ACHN (cell line): ENCODE measurements at places on chromosomes 3 and 15.

DNA sequence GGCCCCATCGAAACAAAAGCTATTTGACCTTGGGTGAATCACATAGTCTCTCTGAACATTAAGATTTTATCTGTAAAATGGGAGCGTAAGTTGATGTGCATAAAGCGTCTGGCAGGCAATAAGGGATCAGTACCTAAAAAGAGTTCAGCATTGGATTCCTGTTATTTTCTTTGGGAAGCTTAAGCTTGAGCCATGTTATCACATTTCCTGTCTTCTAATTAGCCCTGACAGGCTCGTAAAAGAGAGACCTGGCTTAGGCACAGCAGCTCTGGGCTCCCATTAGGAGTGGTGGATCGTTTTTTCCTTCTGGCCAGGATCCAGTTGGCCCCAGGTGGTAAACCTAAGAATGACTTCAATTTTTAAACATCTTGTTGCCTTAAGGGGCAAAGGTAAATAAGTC lies 26.0 kb upstream of the CA12 start:
- no peak for DNase-seq

DNA sequence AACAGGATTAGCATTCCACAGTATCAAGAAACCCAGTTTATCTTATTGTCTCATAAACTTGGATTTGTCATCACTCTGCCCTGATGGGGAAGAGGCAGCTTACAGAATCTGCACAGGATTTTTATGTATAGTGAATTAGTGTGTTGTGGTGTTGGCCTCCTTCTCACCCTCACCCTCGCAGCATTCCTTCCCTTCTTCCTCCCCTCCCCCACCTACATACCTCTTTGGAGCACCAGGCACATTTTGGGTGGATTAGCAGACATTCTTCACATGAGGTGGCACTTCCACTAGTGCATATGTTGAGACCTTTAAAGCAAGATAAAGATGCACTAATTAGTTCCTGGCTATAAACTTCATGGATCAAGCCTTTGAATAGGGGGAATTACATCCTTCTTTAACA lies 13.9 kb downstream of the ITGB5 start:
- DNase-seq, result no peak

GRCh38 chr3:108804966-108805365 lies 17.6 kb upstream of the TRAT1 start:
- DNase-seq, result no peak

GRCh38 chr3:24288496-24289236 lies 206.0 kb downstream of the THRB start:
- no peak for DNase-seq

DNA sequence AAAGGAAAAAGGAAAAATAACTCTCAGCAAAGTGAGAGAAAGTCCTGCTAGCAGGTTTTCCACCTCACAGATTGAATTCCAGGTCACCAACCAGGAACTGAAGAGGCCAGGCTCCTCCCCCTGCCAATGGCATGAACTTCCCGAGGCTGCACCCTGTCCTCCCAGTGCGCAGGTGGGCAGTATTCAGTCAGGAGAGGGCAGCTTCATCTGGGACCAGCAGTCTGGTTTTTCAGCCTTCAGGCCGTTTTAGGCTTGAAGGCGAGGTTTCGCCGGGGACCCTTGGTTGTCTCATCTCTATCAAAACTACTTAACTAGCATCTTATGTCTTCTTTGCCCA lies 41.2 kb downstream of the TRAT1 start:
- DNase-seq, result no peak

- DNase-seq, result peak; percentile 59
Observed at GRCh38 chr15:57340682-57341259, 35.5 kb upstream of the CGNL1 start.

GRCh38 chr15:85480923-85481322 lies 100.5 kb downstream of the AKAP13 start:
- no peak for DNase-seq

DNA sequence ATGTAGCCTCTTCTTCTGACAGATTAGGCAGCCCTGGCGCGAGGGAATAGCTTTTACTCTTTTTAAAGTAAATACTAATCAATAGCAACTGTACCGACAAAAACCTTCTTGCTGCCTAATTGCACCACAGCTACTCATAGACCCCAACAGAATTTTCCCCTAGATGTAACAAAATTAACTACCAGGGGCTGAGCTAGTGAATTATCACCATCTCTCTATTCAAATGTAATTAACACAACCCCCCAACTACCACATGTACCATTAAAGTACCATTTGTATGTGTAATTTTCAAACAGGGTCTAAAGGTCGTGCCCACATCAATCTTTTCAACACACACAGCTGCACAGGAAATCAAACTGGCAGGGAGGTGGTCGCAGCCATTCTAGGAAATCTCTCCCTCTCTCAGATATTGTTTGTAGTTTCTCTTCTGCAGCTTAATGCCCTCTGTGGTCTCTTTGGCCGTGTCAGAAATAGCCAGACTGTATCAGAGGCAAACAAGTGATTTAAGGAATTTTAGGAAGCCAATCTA lies 322.9 kb downstream of the RORA start:
- DNase-seq, result no peak

DNA sequence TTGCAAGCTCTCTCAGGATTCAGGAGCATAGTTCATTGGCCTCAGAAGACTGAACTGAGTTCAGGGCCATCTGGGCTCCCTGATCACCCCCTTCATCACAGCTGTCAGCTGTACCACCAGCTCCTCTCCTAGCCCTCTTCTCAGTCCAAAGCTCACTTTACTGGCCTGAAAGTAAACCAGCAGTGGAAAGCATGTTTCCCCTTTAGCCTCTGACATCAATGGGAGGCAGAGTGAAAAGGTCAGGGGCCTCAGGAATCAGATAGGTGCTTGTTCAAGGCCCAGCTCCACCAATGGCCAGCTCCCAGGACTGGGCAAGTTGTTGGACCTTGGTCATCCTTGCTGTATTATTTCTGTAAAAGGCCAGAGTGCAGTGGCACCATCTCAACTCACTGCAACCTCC lies 223.4 kb downstream of the TLE3 start:
- no peak for DNase-seq

DNA sequence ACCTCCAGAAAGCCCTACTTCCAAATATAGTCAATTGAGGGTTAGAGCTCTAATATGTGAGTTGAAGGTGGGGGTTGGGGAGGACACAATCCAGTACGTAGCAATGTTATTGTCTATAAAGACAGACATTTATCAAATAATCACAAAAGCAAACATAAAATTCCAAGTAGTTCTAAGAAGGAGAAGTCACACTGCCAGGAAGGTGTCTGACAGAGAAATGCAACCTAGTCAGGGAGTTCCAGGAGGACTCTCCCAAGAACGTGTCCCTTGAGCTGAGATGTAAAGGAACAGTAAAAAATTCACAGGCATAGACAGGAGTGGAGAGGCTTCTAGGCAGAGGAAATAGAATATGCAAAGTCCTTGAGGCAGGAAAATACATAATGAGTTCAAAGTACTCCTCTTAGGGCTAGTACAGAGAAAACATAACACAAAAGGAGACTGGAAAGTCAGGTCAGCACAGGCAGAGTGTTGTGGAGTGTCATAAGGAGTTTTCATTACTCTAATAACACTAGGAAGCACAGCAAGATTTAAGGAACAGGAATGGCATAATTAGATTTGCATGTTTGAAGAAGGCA lies 277.6 kb upstream of the STT3B start:
- DNase-seq, result no peak

- no peak for DNase-seq
Observed at GRCh38 chr15:92989470-92989869, 89.3 kb downstream of the CHD2 start.

DNA sequence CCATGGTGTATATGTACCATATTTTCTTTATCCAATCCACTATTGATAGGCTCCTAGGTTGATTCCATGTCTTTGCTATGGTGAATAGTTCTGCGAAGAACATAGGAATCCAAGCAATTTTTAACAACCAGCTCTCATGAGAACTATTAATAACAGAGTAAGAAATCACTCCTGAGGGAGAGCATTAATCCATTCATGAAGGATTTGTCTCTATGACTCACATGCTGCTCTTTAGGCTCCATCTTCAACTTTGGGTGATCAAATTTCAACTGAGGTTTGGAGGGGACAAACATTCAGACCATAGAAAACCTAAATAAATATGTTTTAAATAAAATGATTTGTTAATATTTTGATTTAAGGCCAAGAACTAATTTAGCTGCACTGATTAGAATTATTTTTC lies 147.4 kb downstream of the NSUN3 start:
- DNase-seq, result no peak

- no peak for DNase-seq
Observed at GRCh38 chr15:101172501-101173071, 79.3 kb downstream of the CHSY1 start.

GRCh38 chr3:49015765-49016164 lies 2.6 kb downstream of the DALRD3 start:
- DNase-seq, result no peak

- DNase-seq, result no peak
Observed at GRCh38 chr15:39654304-39654703, 73.4 kb downstream of the THBS1 start.

DNA sequence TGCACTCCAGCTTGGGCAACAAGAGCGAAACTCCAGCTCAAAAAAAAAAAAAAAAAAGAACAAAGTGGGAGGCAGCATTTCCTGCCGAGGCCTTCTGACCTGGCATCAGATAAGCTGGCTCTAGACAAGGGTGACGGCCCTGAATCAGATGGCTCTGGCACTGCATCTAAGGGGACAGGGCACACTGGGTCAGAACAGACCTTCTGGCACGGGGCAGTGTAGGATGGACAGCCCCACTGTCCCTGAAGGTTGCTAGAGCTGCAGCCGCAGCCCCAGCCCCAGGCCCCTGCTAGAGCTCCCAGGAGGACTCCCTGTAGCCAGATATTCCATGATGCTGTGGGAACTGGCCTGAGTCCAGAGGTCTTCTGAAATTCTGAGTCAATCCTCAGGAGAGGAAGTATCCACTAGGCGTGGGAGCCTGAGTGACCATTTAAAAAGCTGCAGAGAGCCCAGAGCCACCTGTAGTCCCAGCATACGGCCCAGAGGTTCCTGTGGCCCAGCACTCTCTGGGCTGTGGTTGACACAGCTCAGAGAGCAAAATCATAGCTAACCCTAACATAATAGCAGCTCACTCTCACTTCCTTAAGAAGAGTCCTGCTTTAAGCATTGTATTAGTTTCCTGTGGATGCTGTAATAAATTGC lies 69.2 kb upstream of the MFGE8 start:
- DNase-seq, result no peak

DNA sequence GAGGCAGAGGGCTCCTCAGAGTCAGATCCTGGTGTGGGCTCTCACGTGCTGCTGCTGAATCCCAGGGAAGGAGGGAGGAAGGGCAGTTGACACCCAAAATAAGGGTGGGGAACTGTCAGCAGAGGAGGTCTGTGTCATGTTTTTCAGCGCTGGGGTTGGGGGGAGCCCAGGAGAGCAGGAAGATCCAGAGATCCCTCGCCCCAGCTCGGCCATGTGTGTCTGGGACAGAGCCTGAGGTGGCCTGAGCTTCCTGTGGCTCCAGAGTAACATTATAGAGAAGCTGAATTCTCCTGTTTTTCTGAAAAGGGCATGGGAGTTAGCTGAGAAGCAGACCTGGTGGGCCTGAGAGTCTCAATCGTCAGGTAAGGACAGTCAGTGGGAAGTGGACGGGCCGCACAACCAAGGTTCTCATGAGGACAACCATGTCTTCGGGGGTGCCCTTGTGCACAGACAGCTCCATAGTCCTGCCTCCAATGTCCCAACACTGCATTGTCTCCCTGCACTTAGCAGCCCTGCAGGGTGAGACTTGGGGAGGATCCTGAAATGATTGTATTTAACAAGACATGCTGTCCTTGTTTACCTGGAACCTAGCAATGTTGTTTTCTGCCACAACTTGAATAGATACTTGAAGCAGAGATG lies 18.4 kb downstream of the UMPS start:
- DNase-seq, result no peak

DNA sequence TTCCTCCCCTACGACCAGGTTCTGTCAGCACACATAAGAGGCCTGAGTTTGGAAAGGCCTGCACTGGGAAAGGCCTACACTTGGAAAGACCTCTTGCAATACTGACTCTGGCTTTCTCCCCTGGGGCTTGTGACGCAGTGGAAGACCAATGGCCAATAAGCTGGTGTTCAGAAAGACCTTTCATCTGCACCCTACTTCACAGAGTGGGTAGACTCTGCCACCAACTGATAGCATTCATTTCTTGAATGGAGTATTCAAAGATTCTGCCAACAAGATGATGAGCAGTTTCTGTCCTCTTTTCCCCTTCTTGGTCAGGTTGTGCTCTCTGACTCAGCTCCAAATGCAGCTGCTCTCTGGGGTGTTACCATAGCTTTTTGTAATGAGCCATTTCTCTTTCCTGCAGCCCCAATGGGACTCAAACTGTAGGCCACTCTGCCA lies 48.8 kb downstream of the TIPARP start:
- DNase-seq, result no peak

GRCh38 chr15:47409038-47409437 lies 308.3 kb upstream of the SEMA6D start:
- no peak for DNase-seq

DNA sequence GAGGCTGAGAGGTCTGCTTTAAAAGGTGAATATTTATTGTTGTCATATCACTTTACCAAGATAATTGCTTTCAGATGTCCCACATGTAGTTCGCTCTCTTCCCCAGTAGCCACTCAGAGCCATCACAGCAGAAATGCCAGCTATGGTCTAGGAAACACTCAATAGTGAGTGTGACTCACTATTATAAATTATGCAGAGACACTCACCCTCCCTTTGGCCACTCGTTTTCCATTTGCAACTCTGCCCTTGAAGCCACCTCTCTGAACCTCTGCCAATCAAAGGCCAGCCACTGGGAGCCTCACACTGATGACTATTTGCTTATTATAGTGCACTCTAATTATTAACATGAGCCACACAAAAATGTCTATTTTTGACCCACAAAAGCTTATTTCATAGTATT lies 328.1 kb upstream of the ATP10A start:
- no peak for DNase-seq

GRCh38 chr3:195058336-195059005 lies 212.5 kb downstream of the XXYLT1 start:
- no peak for DNase-seq

DNA sequence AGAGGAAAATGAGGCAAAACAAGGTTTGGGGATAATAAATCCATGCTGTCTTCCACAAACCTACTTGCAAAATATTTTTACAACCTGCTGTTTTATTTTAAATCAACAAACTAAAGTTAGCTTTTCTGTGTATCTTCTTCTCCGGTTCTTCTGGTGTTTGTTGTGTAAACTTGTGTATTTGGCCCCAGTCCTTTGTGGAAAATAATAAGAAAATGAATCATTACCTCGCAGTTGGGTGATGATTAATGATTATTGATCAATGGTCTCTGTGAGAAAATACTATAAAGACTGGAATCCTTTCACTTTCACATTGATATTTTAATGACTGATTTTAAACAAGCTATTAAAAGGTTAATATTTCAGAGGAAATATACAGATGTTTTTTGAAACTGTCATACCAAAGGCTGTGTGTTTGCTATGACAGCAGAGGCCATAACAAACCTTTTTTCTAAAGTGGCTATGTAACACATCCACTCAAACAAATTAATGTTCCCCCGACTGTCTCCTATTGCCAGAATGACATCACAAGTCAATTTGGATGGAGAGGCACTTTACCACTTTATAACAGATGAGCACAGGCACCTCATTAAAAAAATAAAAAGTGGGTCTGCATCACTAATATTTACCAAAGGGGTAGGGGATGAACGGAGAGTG lies 152.5 kb downstream of the MEX3B start:
- DNase-seq, result no peak

GRCh38 chr3:133384331-133385027 lies 15.4 kb upstream of the BFSP2 start:
- DNase-seq, result peak; percentile 44

GRCh38 chr3:187237741-187238140 lies 40.5 kb downstream of the RTP1 start:
- DNase-seq, result no peak
